ENCODE measurements at places on chromosomes 6 and 20.

GRCh38 chr6:75344455-75344854 lies 59.9 kb upstream of the TMEM30A start:
- no peak for DNase-seq

DNA sequence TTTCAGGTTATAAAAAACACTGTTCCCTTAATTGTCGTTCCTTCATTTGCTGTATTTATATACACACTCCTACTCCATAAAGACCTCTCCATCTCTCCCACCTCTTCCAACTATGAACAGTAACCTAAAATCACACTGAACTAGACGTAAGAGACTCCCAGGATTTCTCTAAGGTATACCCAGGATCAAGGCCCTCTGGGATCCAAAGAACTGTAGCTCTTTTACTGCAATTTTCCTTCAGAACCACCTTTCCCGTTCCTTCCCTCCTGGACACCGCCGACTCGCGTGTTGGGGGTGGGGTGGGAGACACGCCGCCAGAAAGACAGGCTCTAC lies 680 bp downstream of the LATS1 start:
- DNase-seq, result no peak

DNA sequence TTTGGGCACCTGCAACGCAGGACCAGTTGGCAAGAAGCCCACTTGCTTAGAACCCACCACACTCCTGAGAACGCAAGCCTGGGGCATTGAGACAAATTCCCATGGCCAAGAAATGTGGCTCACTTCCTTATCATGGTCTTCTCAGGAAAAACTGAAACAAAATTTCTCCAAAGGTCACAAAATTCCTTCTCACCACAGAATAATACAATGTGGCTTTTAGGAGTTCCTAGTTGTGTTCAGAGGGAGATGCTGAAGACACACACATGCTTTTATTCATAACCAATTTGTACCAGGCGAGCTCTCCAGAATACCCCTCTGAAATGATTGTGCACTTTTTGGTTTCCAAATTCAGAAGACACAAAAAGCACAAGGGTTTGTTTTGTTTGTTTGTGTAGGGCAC lies 31.6 kb downstream of the ADTRP start:
- no peak for DNase-seq

DNA sequence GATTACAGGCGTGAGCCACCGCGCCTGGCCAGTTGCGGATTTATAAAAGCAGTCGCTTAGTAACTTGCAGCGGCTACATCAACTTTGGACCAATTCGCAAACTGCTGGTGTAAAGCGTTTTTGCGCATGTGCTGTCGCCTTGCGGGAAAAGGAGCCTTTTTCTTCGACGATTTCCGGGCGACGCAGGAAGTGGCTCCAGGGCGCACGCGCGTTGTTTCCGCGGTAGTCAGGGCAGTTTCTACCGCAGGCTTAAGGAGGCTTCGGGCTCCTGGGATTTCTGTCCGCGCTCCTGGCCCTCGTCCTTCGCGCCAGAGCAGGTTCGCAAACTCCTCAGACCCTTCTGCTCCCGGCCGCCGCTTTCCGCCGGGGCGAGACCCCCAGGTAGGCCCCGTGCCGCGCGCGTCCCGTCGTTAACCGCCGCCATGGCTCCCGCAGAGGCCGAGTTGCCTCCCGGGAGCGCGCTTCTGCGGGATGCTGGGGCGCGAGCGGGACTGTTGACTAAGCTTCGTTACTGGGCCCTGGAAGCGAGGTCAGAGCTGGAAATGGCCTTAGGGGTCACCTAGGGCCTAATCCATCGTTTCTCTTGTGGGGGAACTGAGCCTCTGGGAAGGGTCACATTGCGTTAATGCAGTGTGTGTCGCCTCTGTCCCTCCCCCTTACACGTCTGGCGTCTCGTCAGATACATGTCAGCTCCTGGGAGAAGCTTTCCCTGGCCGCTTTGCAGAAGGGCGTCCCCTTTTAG lies at the start of gene RAE1:
Gene RAE1 (plus strand): TSS at position 214 of the 742 bp plus-strand sequence. CDS start 2,784 bp downstream, outside the sequence.
- peak; percentile 88 for DNase-seq

DNA sequence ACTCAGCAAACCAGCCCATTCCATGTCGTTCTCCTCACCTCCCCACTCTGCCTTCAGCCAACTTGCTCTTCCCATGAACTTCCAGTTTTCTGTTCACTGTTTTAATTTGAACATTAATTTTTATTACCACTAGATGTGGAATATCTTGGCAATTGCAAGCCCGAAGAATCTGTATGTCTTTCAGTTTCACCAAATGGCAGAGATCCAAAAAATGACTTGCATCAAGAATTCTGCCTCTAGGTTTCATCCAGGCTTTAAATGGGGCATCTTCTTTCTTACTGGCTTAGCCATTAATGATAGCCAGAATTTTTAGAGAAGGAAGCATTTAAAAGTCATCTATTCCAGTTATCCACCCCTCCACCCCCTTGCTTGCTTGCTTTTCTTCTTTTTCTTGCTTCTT lies 39.0 kb downstream of the CAP2 start:
- no peak for DNase-seq

DNA sequence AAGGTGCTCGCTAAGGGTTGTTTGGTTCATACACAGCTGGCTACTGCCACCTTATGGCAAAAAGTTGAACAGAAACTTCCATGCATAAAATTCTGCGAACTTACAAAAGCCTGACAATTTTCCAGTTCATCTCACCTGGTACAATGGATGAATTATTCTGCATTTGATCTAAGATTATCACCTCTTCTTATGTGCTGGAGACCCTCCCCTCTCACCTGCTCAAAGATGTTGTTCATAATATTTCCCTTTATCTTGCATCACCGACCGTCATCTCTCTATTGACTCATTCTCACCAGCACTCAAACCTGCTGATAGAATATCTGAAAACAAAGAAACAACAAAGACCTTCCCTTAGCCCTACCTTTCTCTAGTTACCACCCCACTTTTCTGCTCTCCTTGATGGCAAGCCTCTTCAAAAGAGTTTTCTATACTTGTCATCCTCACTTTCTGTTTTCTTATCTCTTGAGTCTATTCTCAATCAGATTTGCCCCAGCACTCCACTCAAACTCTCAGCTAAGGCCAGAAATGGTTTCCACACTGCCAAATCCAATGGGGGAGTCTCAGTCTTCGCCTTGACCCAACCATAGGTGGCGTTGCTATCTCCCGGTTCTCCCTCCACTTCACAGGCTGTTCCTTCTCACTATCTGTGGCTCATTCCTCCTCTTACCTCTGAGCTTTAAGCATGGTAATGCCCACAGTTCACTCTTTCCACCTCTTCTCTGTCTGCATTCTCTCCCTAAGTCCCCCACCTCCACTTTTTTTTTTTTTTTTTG lies 25.8 kb downstream of the SNRNP48 start:
- DNase-seq, result peak; percentile 82

GRCh38 chr6:3349388-3350251 lies 90.9 kb downstream of the PSMG4 start:
- DNase-seq, result no peak

Data from NCI-H69 (cell line).